ENCODE measurements at places on chromosomes 16 and 17.

GRCh38 chr16:89361751-89362539 lies 128.4 kb downstream of the ANKRD11 start:
- no peak for DNase-seq

DNA sequence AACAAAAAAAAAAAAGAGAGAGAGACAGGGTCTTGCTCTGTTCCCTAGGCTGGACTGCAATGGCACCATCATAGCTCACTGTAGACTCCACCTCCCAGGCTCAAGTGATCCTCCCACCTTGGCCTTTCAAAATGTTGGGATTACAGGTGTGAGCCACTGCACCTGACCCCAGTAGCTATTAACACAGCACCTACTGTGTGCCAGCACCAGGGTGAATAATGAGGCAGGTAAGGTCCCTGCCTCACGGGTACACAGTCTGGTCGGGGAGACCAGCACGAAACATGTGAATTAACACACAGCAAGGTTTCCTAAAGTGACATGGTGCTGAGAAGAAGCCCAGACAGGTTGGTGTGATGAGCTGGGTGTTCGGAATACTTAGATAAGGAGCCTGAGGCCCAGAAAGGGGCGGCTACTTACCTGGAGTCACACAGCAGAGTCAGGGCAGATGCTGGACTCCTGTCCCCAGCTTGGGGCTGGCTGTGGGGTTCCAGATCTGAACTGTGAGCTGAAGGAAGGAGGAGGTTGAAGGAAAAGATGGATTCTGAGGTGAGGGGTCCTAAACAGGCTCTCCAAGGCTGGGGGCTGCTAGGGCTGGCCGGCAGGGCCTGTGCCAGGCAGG lies 10.5 kb upstream of the FBXL19 start:
- no peak for DNase-seq

DNA sequence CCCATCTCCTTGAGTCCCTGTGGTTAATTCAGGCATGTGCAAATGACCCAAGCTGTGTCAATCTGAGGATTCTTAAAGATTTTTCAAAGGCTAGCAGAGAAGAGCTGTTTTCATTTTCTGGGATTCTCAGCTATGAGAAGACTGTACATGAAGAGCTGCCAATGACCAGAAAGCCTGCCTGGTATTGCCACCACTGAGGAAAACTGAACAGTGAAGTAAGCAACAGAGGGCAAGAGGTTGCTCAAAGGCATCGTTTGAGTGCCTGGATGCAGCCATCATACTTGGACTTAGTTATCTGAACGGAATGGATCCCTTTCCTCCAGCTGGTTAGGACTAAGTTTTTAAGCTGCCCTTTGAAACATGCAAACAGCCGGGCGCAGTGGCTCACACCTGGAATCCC lies 38.4 kb downstream of the FAM20A start:
- no peak for DNase-seq

GRCh38 chr17:49483599-49484509 lies 11.2 kb upstream of the NGFR start:
- no peak for DNase-seq

- no peak for DNase-seq
Observed at GRCh38 chr16:67445441-67445912, 14.6 kb downstream of the HSD11B2 start.

GRCh38 chr16:48511716-48512115 lies 98.3 kb downstream of the N4BP1 start:
- DNase-seq, result no peak

All from hypothalamus (tissue), 51 donors.